ENCODE measurements at places on chromosomes 6 and 20.

GRCh38 chr20:32943490-32944052, 60.7 kb downstream of the SUN5 start:
- DNase-seq = no peak

DNA sequence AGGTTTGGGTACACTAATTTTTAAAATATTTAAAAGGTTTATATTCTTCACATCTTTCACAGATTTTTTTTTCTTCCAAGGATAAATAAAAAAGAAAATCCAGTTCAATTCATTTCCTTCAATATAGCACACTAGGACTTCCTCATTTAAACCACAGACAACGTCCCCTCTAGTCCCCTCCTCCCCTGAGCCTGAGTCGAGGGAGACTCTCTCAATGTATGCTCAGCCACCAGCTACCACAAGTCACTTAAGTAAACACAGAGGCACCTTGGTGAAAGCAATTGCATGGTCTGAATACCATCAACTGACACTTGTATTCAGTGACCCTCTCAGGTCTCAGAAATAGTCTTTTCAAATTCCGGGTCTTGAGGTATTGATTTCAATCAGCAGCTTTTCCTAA, 88.6 kb downstream of the SIM1 start:
- DNase-seq = no peak

- DNase-seq = no peak
Observed at GRCh38 chr6:49713346-49713745, at the start of gene CRISP2. Gene CRISP2, minus strand, starts transcription at chr6:49713543. Its CDS starts 4,347 bp downstream, at chr6:49709196.

DNA sequence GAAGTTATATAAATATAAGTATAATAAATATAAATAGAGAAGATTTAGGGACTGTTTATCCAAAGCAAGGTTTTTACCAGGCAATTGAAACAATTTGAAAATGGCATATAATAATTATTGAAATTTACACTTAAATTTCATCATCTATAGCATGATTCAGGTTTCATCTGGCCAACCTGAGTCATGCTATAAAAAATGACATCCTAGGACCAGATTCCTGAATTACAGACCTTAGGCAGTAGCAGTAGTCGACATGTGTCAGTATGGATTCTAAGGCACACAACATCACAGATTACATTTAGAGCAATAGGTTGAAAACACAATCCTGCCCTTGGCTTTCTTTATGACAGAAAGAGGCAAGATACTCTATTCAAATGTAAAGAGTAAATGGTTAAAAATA, 592.3 kb downstream of the PHF3 start:
- no peak for DNase-seq

DNA sequence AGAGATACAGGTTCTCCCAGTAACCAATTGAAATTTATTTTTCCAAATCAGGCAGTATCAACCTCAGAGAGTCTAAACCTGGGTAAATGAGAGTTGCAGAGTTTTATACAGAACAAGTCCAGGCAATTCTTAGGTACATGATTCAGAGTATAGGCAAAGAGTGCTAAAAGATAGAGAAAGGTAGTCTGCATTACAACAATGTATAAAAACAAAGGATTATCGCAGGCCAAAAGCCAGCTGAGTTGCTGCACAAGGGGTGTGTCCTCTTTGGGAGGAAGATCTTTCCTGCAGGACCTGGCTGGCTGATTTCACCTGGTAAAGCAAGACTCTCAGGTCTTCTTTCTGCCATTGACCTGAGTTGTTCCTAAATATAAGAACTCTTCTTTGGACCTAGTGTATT, 48.9 kb upstream of the ECHDC1 start:
- no peak for DNase-seq

DNA sequence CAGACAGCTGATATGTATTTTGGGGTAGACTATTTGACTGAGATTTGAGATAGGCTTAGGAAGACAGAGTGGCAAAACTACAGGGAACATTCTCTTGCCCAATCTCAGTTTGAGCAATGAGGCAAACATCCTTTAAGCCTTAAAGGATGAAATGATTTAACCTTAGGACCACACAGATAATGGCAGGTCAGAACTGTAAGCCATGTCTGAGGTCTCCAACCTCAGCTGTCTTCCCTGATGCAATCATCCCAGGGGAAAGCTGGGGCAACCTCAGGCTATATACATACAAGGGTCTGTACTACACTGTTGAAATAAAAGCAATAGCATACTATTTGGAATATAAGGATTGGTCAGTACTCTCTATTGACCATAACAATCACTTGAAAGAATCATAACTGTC, 83.8 kb upstream of the NUP153 start:
- DNase-seq = no peak

DNA sequence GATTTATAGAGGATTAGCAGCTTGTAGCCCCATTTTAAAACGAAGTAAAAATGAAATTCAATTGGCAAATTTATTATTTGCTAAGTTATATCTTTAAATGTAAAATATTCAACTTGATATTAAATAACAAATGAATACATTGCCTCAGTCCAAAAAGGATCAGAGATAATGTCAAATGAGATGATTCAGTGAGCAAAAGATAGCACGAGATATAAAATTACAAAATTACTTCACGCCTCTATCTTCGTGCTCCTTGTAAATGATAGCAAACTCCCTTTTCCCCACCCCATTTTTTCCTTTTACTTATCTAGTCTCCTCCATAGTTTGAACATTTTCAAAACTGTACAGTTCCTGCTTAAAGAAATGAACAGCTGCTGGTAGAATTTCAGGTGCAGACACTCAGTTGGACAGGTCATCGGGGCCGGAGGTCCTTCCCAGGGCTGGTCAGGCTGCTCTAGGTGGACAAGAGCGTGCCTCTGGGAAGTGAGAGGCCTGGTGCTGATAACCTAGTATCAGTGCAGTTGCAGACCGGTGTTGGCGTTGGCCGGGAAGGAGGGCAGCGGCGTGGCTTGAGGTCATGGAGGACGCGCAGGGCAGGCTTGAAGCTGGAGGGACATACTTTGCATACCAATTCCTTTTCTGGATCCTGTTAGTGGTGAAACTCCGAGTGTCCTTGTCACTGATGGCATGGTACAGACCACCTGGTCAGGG, 83.9 kb downstream of the CDC5L start:
- no peak for DNase-seq

DNA sequence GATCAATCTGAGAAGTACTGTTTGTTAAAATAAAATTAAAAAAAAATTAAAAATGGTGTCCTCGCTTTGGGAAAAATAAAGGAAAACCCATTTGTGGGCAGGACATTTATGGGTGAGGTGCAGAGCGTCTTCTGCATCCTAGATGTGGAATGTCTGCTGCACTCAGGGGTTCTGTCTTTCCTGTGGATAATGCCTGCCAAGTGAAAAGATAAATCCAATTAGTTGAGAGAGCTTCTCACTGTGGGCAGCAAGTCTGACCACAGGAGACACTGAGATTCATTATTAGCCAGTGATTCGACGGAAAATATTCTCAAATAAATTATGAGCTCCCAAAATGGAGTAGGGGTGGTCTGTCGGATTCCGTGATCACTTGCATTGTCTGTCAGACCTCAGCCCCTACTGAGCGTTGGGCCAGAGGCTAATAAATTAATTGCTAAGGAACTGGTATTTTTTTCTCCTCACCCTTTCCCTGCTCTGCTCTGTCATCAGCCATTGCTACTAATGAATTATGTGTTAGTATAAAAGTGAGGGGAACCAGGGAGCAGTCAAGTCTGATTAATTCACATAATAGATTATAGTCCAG, 10.0 kb downstream of the GMPR start:
- no peak for DNase-seq

DNA sequence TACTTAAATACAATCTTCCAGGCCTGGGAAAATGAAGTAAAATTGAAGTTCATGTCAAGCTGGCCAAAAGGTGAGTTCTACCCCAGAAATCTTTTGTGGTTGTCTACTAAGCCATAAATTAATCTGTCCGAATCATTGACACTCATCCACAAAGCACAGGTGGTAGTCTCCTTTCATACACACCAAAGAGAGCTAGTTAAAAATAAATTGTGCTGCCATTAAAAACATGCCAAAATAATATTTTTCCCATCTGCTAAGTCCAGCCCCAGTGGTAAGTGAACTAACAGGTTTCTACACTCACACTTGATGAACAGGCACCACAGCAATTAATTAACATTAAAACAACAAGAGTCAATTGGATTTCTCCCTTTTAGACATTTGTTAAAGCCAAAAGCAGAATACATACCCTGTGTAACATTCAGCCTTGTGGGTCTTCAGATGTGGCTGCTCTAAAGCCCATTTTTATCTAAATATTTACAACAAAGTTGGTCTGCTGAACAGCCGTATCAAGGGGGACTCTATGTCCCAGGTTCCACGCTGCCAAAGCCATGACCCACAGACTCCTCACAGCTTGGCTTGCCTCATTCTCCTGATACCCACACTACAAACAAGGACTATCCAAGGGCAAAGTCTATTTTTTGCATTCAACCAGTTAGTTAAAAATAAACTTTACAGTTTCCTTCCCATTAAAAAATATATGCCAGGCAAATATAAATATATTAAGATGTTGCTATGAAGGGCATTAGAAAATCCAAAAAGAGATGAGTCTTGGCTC, 490.4 kb downstream of the BMP2 start:
- DNase-seq = no peak

GRCh38 chr20:62287759-62288534, 14.8 kb upstream of the ADRM1 start:
- no peak for DNase-seq

- DNase-seq = no peak
Observed at GRCh38 chr6:22281341-22282085, 15.3 kb downstream of the PRL start.

GRCh38 chr20:38645351-38645750, 43.7 kb downstream of the ARHGAP40 start:
- DNase-seq = no peak

Measured in HT-29 (cell line).